AG08396 (cell line): ENCODE measurements at places on chromosomes 7 and 10.

- no peak for DNase-seq
These were observed 8.5 kb downstream of the H2BK1 start for GRCh38 chr7:151201751-151202150.

DNA sequence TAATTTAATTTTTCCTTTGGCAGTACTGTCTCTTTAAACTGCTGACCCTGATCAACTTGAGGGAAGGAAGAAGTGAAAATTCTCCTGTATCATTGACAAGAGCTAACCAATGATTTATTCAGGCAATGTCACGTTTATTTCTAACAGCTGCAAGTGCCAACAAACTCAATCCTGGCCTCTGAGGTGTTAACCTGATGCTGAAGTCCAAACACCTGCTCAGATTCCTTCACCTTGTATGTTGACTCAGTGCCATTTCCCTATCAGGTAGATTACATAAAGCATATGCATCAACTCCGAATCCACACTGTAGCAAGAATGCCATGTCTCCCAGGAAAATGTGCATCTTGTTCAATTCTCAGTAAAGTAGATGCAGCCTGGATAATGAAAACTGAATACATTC lies 820.0 kb downstream of the XPNPEP1 start:
- DNase-seq = no peak

DNA sequence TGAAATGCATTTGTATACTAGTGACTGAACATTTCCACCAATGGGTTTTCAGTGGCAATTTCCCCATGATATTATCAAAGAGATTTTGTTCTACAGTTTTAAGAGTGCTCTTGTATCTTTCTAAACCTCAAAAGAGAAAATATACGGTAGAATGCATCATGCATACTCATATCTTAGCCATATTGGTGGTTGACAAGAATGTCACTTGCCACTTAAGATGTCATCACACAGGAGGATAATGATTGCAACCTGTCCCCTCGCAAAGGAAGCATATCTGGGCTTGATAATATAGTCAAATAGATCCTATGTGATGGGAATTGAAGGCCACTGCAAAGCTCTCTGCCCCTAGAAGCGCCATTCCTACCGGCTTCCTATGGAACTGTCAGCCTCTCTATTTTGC lies 79.3 kb upstream of the ARMC3 start:
- no peak for DNase-seq

DNA sequence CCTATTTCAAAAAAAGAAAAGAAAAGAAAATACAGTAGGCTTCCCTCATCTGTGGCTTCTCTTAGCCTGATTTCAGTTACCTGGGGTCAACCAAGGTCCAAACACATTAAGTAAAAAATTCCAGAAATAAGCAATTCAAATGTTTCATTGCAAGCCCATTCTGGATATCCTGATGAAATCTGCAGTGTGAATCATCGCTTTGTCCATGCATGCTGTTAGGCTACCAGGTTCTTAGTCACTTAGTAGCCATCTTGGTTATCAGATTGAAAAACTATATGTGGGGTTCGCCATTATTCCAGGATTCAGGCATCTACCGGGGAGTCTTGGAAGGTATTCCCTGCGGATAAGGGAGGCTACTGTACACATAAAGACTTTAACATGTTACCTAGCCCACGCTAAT lies 991 bp upstream of the FAM204A start:
- peak; percentile 13 for DNase-seq

GRCh38 chr10:1368842-1369171 lies 312.6 kb downstream of the WDR37 start:
- DNase-seq = no peak

GRCh38 chr7:143038635-143039034 lies 11.7 kb upstream of the OR9A2 start:
- DNase-seq = no peak

DNA sequence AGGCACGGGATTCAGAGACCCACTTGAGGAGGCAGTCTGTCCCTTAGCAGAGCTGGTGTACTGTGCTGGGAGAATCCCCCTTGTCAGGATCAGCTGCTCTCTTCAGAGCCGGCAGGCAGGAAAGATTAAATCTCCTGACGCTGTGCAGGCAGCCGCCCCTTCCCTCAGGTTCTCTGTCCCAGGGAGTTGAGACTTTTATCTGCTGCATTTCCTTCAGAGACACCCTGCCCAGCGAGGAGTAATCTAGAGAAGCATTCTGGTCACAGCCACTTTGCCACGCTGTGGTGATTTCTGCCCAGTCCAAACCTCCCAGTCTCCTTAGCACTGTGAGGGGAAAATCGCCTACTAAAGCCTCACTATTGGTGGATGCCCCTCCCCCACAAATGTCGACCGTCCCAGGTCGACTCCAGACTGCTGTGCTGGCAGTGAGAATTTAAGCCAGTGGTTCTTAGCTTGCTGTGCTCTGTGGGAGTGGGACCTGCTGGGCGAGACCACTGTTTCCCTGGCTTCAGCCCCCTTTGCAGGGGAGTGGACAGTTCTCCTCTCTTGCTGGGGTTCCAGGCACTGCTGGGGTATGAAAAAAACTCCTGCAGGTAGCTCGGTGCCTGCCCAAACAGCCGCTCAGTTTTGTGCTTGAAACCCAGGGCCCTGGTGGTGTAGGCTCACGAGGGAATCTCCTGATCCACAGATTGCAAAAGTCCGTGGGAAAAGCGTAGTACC lies 265.4 kb downstream of the ZWINT start:
- no peak for DNase-seq
